Stimulated activated naive CD8-positive, alpha-beta T cell treated with anti-CD3 and anti-CD28 coated beads, Interleukin-15, amount 100 ng/mL, for 72 hours (primary cell): ENCODE measurements at places on chromosomes 12 and 14.

DNA sequence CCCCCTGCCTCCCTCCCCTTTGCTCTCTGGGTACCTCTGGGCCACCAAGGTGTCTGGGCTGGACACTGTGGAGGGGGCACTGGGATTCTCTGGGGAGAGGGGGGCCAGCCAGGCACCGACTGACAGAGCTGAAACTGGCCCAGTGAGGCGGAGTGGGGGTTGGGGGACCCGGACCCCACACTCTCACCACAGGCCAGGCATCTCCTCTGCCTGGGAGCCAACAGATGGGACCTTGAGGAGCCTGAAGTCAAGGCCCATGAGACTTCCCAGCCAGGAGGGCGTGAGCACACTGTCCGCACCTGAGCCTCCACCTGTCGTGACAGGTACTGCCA, 39.8 kb upstream of the PPP1R13B start:
- DNase-seq, result no peak

DNA sequence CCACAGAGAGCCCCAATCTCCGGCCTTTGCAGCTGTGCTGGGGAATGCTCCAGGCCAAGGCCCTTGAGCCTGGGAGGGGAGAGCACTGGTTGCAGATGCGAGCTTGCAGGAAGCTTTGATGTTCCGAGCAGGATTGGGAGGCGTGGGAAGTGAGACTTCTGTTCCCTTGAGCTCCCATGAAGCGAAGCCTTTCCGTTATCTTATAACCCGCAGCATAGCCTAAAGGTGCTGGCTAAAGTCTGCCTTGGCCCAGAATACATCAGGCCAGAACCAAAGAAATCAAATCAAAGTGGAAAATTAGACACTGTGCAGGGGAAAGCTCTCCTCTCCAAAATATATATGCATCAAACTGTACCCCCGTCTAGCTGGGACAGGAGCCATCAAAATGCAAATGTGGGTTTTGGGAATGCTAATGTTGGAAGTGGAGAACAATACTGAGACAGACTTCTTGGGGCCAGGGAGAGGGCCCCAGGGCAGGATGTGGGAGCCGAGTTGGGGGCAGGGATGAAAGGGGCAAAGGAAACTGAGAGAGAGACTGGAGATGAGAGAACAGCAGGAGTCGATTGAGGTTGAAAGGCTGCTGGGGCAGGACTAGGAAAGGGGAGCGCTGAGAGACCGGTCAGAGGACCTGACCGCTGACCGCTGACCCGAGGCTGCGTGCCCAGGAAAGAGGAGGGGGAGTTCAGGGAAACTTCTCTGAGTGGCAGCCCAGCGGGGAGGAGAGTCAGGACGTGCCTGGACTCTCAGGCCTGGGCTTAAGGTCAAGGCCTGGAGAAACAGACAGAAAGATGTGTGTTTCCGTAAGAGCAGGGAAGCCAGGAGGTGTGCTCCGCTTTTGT, 152.2 kb upstream of the PARP11 start:
- DNase-seq, result no peak

GRCh38 chr14:31122098-31122611, 85.4 kb downstream of the HECTD1 start:
- DNase-seq, result no peak

- no peak for DNase-seq
Measured at GRCh38 chr12:16636435-16637055, 30.6 kb upstream of the LMO3 start.

DNA sequence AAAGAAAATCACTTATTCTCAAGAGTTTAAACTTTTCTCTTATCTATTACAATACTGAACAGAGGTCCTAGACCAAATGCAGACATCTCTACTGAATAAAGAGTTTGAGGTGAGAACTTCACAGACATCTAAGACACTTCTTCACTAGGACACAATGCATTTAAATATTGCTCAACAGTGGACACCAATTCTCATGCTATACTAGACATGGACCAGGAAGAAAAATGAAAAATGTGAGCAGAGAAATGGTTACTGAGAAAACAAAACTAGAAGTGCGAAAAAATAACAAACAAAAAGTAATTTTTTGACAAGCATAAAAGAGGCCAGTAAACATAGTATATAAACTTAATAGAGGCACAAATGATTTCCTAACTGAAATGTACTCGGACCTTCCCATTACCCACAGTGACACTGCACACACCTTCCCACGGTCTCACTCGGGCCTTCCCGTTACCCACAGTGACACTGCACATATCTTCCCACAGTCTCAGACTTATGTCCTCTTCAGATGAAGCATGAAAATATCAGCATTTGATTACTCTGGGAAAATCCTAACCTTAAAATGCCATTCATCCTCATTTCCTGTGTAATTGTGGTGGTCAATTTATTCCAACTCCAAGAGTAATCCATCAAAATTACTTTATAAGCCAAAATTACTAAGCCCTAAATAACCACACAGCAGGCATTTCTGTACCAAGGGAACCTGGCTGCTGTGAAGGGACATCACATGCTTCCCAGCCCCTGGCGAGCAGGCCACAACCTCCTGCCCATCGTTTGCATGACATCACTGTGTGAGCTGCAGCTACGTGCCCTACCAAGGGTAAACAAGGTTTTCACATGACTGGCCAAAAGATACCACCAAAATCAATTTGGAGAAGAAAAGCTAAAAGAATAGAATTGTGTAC, 6.4 kb downstream of the SLC15A4 start:
- DNase-seq, result no peak

GRCh38 chr14:41120402-41120801, 486.3 kb upstream of the LRFN5 start:
- no peak for DNase-seq

- DNase-seq, result no peak
Measured at GRCh38 chr12:116143909-116144308, 133.6 kb downstream of the MED13L start.
